ENCODE measurements at places on chromosomes 11 and 22.

- DNase-seq, result no peak
These were observed 12.5 kb downstream of the TAF1D start for GRCh38 chr11:93728792-93729128.

GRCh38 chr11:121552154-121552553, 99.4 kb upstream of the SORL1-AS1 start:
- no peak for DNase-seq

DNA sequence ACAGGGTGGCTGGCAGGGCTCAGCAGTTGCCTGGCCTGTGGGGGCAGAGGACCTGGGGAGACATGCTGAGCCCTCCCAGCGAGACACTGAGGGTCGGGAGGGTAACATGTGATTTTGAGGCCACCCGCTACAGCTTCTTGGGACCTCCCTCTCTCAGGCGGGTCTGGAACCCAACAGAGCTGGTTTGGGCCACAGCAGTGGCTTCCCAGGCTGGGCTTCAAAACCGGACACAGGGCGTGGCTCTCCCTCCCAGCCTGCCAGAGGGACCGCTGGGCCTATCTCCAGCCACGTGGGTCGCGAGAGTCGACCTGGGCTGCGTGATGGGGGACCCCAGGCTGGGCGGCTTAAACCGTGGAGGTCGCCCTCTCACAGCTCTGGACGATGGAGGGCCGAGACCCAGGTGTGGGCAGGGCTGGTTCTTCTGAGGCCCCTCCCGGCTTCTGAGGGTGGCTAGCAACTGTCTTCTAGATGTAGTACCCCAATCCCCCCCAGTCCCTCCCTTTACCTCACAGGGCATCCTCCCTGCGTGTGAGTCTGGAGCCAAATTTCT, 91.7 kb downstream of the KCNQ1 start:
- DNase-seq, result no peak

DNA sequence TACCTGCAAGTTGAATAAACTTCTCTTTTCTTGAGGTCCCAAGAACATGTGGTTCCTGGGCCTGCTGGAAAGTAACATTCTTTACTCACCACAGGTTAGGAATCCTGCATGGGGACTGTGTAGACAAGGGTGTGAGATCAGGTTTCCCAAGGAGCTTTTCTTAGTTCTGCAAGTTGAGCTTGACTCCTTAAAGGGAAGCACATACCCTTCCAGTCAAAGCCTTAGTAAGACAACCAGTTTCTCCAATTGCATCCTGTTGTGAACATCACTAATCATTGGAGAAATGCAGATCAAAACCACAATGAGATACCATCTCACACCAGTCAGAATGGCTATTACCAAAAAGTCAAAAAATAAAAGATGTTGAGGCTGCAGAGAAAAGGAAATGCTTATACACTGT, 48.3 kb upstream of the PAK1 start:
- peak; percentile 30 for DNase-seq

DNA sequence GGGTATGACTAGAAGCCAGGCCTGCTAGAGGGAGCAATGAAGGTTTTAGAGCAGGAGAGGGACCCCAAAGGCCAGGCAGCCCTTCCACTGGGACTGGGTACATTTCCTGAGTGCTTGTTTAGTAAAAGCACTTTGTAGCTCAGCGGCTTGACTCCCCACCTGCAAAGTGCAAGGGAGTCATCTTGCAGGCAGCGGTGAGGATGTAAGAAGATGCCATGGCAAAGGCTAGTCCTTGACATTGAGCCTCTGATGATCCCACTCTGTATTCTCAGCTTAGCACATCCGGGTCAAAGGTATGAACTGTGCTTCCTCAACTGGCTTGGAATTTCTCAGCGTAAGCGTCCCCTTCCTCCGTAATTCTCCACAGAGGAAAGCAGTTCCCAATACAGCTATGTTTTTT, 3.1 kb upstream of the UBE2L3 start:
- DNase-seq, result no peak

GRCh38 chr11:73345481-73346160, 30.6 kb upstream of the RELT start:
- DNase-seq, result no peak

DNA sequence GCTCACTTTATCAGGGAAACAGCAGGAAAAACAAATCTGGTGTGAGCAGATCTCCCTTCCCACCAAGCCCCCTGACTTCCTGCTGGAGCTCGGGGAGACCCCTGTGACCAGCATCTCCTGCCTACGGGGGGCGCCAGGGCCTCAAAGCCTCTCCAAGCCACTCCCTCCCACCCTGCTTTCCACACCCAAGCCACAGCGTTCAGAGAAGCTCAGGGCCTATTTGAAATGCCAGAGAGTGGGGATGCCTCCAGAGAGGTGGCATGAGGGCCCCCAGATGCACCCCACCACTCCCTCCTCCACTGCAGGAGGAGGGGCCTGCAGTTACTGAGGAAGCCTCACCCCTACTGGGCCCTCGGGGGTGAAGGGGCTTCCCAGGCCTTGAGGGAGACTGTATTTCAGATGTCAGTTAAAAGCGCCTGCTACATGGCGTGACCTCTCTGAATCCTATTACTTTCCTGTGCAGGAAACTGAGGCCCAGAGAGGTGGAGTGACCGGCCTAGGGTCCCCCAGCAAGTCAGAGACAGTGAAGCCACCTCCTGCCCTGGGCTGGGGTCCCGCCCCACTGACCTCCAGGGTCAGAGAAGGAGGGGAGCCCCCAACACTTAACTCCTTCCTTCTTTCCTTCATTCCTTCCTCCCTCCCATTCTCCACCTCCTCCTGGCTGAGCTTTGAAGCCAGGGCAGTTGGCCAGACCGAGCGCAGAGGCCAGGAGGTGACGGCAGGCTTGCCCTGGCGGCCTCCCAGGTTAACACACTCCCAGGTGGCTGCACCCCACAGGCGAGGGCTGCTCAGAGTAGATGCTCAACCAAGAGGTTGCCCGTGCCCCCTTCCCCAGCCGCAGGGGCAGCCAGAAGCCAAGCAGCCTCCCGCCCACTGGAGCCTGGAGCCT, 6.0 kb upstream of the CDKN1C start:
- no peak for DNase-seq

GRCh38 chr11:28393348-28393747, 285.2 kb downstream of the METTL15 start:
- no peak for DNase-seq

DNA sequence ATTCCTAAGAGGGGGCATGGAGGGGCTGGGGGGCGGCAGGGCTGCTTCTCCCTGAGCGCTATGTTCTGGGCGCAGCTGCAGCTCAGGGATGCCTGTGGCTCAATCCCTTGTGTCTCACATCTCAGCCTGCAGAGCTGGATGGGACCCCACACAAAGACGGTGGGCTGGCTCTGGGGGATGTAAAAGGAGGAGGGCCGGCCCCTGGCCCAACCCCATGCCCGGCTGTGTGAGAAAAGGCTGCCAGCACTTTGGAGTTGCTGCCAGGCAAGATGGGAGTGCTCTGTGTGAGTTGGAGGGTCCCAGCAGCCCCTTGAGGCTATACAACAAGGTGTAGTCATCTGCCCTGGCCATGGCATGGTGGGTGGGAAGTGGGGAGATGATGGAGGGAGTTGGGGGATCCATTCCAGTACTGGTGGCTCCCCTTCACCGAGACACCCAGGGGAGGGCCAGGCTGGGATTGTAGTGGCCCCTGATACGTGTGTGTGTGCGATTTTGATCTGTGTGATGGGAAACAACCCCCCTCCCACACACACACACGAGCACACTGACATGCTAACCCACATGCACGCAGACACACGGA, 1.3 kb upstream of the TBX10 start:
- DNase-seq, result no peak

- no peak for DNase-seq
These were observed 170.7 kb downstream of the CHST1 start for GRCh38 chr11:45494738-45495137.

DNA sequence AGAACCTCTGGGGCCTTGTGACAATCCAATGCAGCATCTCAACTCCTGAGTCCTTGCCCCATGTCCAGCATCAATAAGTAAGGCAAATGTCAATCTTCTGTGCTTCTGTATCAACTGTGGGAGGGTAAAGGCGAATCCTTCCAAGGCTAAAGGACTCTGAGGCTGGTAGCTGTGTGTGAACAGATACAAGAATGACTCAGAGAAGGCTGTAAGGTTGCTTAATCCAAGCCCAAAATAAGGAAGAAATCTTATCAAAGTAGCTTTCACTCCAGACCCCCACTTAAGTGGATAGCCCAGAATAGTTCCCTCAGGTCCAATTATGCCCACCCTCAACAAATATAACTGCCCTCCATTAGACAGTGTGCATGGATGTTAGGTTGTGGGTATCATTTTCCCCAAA, 28.1 kb upstream of the SCGB1A1 start:
- no peak for DNase-seq

Data from NT2/D1 (cell line).